H1 (cell line): ENCODE measurements at places on chromosomes 1 and 21.

DNA sequence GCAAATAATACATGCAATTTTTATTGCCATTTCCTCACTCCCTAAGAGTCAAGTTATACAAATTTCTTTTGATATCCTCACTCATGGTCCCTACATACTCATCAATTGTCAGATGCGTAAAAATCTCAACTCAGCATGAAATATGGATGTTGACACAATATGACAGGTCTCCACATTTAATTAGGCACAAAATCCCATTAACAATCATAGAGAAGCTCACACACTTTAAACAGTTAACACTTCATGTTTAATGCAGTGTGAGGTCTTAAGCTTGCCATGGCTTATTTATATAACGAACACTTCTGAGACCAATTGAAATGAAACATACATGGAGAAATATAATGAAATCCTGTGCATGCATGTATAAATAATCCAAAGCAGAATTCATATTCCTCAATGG lies 58.6 kb downstream of the GREM2 start:
- no peak for DNase-seq

- DNase-seq: no peak
Measured at GRCh38 chr1:84253891-84254290, 47.6 kb upstream of the SAMD13 start.

GRCh38 chr1:102595106-102595505 lies 513.2 kb downstream of the COL11A1 start:
- DNase-seq: no peak

GRCh38 chr1:20726118-20726911 lies 6.2 kb downstream of the SH2D5 start:
- DNase-seq: no peak

DNA sequence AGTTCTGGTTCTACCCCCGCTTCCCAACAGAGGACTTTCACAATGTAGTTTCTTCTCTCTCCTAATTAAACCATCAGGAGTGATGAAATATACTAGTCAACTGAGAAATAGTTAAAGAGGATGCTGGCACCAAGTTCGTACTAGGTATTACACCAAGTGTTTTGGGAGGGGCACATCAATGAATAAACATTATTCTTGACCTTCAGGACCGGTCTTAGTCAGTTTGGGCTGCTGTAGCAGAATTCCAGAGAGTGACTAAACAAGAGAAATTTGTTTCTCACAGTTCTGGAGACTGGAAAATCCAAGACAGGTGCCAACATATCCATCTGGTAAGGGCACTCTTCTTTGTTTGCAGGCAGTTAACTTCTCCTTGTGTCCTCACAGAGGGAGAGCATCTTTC lies 103.8 kb downstream of the SPATA17 start:
- DNase-seq: no peak

- no peak for DNase-seq
Measured at GRCh38 chr1:58123051-58123450, 423.5 kb downstream of the OMA1 start.

DNA sequence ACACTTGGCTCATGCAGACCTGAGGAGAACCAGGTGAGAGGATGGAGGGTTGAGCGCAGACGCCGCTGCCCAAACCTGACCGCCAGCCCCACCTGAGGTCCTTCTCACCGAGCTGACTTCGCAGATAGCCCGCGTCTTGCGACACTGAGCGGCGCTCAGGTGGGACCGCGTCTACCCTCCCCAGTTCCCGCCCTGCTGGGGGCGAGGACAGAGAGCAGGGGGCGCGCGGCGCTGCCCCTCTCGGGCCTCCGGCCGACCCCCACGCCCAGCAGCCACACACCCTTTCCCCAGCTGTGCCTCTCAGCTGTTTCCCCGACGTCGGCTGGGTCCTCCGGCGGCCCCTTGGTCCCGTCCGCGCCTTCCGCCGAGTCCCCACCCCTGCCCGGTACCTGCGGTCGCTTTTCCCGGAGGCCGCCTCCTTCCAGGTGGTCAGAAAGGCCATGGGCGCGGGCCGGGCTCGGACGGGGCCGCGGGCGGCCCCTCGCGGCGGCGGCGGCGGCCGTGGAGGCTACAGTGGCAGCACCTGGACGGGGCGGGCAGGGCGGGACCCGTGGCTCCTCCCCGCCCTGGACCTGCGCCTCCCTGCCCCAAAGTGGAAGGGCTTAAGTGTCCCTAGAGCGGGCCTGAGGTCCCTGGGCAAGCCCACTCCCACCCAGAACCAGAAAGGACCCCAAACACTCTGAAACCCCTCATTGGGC lies 14.4 kb upstream of the TTC39A start:
- peak; percentile 76 for DNase-seq

DNA sequence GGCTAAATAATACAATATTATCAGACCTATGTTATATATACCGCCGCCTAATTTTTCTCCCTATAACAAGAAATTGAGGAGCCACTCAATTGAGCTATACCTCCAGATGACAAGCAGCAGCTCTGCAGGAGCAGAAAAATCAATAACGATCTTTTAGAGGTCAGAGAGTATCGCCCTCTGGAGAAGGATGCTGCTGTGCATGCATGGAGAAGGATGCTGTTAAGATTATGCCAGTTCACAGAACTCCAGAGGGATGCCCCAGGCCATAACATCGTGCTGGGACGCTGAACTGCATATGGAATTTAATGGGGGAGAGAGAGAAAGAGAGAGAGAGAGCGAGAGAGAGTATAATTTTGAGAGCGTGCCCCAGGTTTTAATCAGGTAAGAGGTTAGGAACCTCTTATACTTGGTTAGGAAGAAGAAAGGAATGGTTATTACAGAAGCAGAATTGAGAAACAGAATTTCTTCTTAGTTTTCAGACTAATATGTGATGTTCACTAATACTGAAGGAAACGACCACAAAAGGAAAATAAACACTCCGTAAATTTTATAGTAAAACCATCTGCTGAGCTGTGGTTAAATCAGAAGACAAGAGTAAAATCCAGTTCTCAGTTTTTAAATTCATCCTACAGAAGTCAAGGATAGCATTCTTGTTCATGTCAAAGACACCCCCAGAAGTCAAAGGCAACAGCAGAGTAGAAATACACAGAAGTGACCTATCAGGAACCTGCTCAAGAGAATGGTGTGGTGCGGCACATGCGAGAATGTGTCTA lies 111.1 kb downstream of the SMYD2 start:
- DNase-seq: peak; percentile 14

- DNase-seq: no peak
Measured at GRCh38 chr1:153611356-153611755, 1.6 kb downstream of the S100A16 start.

GRCh38 chr1:204503913-204504519 lies 9.4 kb upstream of the PIK3C2B start:
- no peak for DNase-seq

DNA sequence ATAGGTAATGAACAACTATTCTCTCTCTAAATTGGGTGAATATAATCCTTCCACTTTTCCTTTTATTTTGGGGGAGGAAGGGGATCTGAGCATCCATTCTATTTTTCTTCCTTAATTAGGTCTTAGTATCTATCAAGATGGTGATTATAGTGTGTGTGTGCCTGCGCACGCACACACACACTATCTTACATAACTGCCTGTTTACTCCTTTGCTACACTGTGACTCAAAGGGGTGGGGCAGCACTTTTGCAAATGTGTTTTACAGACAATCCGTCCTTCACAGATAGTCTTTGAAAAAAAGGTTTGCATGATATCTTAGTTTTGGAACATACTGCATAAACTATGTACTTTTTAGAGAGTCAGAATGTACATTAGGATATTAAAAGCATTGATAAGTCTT lies 191.5 kb downstream of the SDCCAG8 start:
- DNase-seq: no peak

DNA sequence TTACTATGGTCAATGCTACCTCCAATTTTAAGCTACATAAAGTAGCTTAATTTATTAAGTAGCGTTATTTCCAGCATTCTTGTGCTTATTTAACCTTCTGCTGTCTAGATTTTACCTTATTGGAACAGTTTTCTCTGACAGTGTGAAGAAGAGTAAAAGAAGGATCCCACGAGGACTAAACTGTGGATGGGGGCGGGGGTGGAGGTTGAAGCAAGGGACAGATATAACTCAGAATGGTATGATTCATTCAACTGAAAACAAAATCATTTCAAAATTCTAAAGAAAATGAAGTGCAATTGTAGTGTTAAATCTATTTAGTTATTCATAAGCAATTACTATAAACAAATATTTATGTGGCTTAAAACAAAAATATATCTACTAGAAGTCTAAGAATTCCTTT lies 11.5 kb upstream of the VAV3 start:
- DNase-seq: no peak

DNA sequence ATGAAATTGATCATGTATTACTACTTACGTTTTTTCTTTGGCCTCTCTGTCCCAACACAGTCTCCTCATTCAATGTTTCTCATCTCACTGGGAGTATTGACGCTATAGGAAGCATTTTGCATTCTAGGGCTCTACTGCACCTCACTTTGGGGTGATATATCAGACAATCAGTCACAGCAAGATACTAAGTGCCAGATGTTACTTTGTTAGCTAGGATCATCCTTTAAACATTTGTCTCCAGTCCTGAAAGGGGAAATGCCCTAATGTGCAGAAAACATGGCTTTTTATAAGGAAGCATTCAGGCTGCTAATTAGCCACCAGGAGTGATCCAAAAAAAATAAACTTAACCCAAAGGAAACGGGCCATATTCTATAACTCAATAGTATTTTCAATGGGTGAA lies 409.1 kb downstream of the RWDD3 start:
- no peak for DNase-seq

DNA sequence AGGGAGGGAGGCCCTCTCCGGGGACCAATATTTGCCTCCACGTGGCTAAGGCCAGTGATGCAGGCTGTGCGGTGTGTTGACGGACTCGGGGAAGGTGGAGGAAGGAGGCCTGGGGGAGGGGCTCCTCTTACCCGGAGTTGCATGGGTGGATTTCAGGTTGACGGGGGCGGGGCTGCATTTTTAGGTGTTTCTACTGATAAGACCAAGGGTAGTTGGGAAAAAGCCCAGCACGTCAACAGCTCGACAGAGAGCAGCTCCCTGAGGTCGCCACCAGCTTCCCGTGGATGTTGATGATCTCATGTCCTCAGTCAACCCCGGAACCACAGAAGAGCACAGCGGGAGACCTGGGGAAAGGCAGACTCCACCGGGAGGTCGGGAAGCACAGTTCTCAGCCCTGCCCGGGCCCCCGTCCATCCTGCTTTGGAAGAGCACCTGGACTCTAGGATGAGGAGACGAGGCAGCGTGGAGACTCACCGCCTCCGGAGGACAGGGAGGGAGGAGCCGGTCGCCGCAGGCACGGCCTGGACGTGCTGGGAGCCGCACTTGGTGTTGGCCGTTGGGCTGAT lies 32.9 kb upstream of the COL6A1 start:
- DNase-seq: no peak

- DNase-seq: no peak
Measured at GRCh38 chr1:85502171-85502570, 37.2 kb upstream of the DDAH1 start.

DNA sequence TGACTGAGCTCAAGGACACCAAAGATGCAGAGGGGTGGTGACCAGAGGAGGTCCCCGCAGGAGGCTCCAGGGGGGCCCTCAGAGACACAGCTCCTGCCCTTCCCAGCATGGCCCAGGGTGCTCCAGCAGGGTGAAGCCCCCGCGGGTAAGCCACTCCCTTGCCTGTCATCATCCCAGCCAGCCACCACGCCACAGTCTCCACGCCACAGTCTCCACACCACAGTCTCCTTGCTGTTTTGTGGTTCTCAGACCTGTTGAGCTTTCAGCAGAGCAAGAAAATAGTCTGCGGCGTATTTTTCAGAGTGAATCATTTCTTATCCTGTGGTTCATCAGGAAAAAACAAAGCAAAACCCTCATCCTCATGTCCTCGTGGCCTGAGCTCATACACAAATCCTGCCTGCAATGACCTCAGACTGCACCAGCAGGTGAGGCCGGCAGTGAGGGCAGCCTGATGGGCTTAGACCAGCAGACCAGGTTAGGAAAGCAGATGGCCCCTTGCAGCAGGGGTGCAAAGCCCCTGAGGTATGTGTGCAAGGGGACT lies 25.7 kb upstream of the ABCG1 start:
- no peak for DNase-seq

DNA sequence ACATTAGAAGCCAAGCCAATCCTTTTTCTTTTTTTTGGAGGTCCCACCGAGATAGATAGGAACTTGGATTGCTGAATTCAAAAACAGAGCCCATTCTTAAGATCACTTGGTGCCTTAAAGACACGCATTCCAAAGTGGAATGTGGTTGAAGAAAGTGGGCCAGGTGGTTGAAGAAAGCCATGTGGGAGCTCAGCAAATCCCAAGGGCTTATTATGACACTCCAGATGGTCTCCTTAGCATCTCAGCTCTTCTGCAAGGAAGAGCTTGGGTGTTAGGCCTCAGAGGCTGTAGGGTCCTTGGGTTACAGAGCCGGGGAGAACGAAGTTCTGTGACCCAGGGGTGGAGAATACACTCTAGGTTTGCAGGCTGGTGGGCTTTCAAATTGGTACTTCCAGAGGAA lies 13.5 kb downstream of the TOR3A start:
- no peak for DNase-seq

DNA sequence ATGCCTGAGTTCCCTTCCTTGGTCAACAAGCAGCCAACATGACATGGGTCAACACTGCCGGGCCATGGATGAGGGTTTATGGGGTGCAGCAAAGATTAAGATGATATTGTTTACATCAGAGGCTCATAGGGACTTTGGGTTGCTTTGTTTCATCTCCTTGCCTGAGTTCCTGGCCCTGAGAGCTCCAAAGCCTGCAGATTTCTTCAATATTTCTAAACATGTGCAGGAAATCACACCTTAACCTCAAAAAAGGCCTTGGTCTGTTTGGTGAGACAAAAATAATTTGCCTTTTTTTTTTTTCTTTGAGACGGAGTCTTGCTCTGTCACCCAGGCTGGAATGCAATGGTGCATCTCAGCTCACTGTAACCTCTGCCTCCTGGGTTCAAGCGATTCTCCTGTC lies 876 bp downstream of the SLAMF8 start:
- no peak for DNase-seq

GRCh38 chr1:179142889-179143299 lies 61.0 kb downstream of the TOR3A start:
- DNase-seq: no peak

DNA sequence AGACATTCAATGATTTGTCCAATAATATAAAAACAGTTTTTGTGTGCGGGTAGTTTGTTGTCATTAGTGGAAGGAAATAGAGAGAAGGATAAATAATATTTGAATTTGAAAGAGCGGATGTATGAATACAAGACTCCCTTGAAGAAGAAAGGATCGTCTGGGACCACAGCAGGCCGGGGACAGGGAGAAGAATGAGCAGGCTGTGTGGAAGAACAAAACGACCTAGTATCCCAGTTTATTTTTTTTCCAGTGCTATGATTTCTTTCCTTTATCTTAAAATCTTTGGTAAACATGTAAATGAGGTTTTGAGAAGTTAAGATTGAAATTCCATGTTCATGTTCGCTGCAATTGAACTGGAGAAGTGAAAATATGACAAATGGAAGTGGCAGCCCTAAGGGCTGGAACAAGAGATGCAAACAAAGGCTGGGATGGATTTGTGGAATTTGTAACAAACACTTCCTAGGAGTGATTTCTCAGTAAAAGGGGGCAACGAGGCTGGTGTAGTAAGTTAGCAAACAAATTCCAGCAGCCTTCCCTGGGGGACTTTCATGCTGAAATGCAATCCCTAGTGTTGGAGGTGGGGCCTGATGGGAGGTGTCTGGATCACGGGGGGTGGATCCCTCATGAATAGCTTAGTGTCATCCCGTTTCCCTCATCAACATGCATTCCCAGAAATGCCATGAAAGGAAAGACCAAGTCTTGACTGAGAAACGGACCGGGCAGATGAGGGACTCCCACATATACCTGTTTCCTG lies 10.2 kb upstream of the IFI16 start:
- DNase-seq: peak; percentile 82

- DNase-seq: peak; percentile 71
Measured at GRCh38 chr1:6280761-6281451, 20.0 kb upstream of the GPR153 start.

- DNase-seq: no peak
Measured at GRCh38 chr21:9008636-9009035, 1512.7 kb upstream of the TPTE start.
